A172 (cell line): ENCODE measurements at places on chromosomes 11 and 22.
A peak's percentile ranks its signal among the peaks of the same experiment; 100 is the strongest.

- no peak for DNase-seq
Measured at GRCh38 chr11:129191649-129192048, 476 bp downstream of the ARHGAP32 start.

- DNase-seq = no peak
Measured at GRCh38 chr22:37167176-37167980, 17.7 kb upstream of the IL2RB start.

GRCh38 chr11:75103380-75104026 lies 6.8 kb upstream of the OR2AT4 start:
- DNase-seq = peak; percentile 83

GRCh38 chr11:17154409-17155159 lies 53.2 kb downstream of the PIK3C2A start:
- no peak for DNase-seq

GRCh38 chr11:2434506-2435255 lies 9.6 kb downstream of the TRPM5 start:
- DNase-seq = no peak
